Activated T-cell treated with anti-CD3 and anti-CD28 coated beads for 1 hour (primary cell): ENCODE measurements at places on chromosomes 7 and 10.

DNA sequence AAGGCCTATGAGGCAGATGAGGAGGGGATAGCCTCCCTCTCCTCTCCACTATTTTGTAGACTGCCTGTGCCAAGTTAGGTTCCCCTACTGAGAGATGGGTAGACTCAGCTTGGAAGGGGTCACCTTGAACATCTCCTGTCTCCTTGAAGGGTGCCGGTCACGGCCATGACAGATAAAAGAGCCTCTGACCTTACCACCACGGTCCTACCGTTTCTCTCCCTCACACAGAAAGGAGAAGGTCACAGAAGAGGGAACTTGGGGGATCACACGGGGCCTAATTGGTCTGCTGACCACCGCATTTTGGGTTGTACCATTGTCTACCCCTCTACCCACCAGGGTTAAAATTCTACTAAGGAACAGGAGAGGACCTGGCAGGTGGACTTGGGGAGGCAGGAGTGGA, 17.0 kb downstream of the PRSS2 start:
- DNase-seq, result no peak

DNA sequence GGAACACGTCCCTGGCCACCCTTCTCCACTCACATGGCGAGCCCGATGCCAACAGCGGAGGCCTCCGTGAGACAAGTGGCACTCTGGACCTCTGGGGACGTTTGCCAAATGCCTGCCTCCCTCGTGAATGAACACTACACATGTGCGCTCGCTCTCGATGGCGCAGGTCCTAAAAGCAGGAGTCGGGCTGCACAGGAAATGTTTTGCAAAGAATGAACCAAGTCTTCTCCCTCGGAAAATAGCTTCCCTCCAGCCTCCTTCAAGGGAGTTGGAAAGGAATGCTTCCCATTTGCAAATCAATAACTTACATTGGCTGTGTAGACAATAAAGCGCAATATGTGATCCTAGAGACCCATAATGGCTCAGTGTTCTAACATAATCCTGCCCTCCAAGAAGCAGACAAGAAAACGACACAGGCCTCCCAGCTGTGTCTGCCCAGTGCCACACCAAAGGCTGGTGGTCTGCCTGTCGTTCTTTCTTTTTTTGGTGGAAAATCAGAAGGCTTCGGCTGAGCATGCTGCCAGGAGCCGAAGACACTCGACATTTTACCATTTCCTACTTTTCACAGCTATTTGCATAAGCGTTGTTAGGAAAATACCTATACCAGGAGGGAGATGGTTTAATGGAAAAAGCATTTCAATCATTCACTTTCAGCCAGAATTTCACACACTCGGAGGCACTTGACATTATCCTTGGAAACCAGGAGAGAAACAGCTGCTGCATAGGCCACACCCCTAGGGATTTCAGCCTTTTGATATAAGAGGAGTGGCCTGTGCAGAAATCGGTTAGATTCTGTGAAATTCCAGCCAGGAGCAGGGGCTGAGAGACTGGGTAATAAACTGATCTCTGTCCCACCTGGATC, 38.4 kb downstream of the ATXN7L1 start:
- no peak for DNase-seq

GRCh38 chr7:35865287-35865686, 64.4 kb downstream of the SEPTIN7 start:
- DNase-seq, result no peak

DNA sequence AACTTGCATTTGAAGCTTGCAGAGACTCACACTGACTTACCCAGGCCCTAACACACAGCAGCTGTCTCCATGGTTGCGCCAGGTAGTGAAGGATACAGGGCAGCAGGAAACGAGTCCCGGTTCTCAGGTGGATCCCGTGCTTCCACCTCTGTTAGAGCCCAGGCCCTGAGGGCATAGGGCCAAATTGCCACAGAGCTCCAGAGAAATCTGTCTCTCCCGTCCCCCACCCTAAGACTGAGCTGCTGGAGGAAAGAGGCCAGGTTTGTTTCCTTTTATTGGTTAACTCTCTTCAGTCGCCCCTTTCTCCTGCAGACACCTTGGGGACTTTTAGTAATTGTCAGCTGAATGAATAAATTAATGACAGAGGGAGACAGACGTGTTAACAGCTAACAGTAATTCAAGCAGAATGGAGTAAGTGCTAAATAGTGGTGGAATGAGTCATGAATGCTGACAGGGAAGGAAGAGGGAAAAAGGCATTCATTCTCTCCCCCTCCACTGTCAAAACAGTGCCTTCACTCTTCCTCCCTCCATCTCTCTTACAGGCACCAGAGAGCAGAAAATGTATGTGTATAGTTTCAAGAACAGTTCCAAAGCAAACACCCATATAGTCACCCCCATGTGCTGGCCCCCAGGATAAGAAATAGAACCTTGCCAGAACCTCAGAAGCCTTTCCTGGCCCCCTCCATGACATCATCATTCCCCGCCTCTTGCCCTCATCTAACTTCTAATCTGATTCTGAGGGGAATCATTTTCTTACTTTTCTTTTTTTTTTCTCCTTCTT, 16.8 kb upstream of the DLG5 start:
- no peak for DNase-seq

- no peak for DNase-seq
These were observed 345.9 kb downstream of the PLXDC2 start for GRCh38 chr10:20162123-20162522.

DNA sequence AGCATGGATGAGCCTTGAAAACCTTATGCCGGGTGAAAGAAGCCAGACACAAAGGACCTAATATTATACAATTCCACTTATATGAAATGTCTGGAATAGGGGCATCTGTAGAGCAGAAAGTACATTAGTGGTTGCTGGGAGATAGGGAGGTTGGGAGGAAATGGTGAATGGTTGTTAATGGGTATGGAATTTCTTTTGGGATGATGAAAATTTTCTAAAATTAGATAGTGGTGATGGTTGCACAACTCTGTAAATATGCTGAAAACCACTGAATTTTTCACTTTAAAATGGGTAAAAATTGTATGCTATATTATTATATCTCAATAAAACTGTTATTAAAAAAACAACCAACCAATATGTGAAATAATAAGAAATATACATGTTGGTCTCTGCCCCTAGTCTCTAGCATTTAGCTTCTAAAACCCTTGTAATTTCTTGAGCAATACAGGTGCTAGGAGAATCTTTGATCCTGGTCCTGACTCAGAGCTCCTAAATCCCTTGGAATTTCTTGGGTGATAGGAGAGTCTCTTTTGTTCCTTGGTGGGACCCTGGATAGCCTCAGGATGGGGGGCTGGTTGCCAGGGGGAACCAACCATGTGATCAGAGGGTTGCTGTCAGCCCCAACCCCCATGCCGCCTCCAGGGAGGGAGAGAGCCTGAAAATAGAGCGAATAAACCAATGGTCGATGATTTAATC, 64.0 kb downstream of the TACR2 start:
- no peak for DNase-seq

GRCh38 chr7:67463983-67464382, 467.4 kb downstream of the TYW1 start:
- DNase-seq, result no peak

GRCh38 chr7:17625043-17625442, 315.3 kb downstream of the SNX13 start:
- no peak for DNase-seq

- DNase-seq, result peak; percentile 50
These were observed 1.5 kb upstream of the GRIFIN start for GRCh38 chr7:2477447-2478398.

DNA sequence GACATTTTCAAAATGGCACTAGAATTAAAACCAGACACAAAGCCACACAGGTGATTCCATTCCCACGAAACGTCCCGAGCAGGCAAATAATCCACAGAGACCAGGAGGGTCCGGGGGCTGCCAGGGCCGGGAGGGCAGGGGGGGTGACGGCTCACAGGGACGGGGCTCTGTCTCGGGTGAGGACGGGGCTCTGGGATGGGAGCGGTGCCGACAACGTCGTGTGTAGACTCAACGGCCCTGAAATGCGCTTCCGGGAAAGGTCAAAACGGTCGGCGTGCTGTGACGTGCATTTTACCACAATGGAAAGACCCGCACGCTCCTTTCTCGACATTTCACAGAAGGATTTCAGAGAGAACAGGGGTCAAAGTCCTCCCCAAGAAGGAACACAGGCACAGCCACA, 63.3 kb upstream of the PDGFA start:
- DNase-seq, result no peak

GRCh38 chr10:25831080-25831479, 102.9 kb upstream of the MYO3A start:
- no peak for DNase-seq

- no peak for DNase-seq
These were observed 194.4 kb upstream of the IMMP2L start for GRCh38 chr7:111756687-111757178.

GRCh38 chr10:92756201-92757065, 66.7 kb downstream of the HHEX start:
- DNase-seq, result no peak

GRCh38 chr10:81034383-81034782, 496.7 kb downstream of the SH2D4B start:
- DNase-seq, result no peak

DNA sequence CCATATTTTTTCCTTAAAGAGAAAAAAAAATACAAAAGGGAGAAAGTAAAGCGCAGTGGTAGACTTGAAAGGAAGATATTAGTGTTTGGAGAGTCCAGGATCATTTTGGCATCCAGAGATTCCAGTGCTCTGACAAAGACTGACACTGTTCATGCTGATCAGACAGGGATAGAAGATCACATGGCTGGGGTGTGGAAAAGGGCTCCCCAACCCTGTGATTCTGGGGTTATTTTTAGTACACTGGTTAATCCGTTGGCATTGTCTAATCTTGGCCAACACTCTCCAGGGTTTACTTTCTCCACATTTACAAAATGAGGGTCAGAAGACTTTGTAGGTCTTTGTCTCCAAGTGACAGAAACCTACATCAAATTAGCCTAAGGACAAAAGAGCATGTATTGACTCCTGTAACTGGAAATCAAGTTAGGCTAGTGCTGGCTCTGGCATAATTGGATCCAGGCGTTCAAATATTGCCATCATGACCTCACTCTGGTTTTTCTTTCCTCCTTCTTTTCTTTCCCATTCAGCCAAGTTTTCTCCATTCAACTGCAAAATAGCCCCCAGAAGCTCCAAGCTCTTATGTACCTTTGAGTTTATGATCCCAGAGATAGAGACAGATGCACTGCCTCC, 181.6 kb downstream of the PHTF2 start:
- no peak for DNase-seq

GRCh38 chr10:126063353-126063791, 167.0 kb downstream of the FANK1 start:
- DNase-seq, result no peak

DNA sequence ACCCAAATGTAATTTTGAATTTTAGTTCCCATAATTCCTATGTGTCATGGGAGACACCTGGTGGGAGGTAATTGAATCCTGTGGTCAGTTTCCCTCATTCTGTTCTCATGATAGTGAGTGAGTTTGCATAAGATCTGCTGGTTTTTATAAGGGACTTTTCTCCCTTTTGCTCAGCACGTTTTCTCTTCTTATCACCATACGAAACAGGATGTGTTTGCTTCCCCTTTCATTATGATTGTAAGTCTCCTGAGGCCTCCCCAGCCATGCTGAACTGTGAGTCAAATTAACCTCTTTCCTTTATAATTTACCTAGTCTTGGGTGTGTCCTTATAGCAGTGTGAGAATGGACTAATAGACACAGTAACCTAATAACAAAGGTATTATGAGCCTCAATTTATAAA, 36.1 kb upstream of the ZNF736 start:
- DNase-seq, result no peak
